ENCODE measurements at places on chromosomes 3 and 15.

DNA sequence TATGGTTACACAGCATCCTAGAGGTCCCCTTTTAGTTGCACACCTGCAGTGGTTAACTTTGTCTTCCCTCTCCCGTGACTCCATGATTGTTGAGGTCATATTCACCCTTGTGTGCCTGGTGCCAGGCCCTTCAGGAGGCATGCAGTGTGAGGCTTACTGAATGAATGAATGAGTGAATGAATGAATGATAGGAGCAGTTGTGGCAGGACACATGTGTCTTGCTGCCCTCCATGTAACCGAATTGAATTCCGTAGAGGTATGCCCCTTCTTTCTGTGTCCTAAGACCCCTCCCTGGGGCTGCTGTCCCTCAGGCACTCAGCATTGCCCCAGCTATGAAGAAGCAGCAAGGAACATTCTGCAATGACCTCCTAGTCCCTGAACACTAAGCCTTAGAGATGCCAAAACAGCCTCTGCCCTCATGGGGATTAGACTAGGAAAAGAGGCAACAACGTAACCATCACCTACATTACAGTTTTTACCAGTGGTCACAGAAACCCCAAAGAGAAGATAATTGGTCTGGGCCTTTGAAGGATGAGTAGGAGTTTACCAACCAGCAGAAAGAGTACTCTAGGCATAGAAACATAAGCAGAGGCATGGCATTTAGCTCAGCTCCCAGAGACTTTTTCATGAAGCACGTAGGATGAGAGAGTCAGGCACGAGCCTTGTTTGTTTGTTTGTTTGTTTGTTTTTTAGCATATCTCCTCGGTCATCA, 22.5 kb upstream of the CPNE9 start:
- DNase-seq: no peak

GRCh38 chr3:98593046-98593936, at the start of gene CPOX:
TSS of gene CPOX (minus strand) at chr3:98593611. CDS start at chr3:98593504, 107 bp downstream.
- peak; percentile 96 for DNase-seq

DNA sequence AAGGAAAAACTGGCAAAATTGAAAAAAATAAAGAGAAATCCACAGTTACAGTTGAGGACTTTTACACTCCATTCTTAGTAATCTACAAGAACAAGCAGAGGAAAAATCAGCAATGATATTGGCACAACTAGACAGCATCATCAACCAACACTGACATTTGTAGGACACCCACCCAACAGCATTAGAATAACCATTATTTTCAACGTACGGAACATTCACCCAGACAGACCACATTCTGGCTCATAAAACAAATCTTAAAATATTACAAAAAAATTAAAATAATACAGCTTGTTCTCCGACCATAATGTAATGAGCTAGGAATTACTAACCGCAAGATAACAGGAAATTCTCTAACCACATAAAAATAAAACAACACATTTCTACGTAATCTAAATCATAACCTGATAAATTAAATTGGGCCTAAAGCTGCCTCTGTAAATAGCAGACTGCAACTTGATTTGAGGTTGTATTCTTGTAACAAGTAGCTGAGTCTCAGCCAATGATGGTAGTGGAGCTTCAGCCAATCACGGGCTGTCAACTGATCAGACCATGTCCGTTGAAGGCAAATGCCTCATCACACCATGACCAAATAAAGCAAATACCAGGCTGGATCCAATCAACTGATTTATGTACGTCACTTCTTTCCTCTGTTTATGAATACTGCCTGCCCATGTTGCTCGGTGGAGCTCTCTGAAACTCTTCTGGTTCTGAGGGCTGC, 9.2 kb downstream of the PLSCR4 start:
- DNase-seq: no peak

- peak; percentile 63 for DNase-seq
Observed at GRCh38 chr3:58299839-58300516, 6.1 kb upstream of the RPP14 start.
